Aorta (tissue), 5 donors: ENCODE measurements at places on chromosomes 2 and 18.

- H3K27me3 ChIP-seq: no peaks in the 10 kb centered on the region
- DNase-seq: no peak
- H3K27ac ChIP-seq: peak overlapping the region; percentile 93
- no peaks in the 10 kb centered on the region for H3K4me1 ChIP-seq
These were observed 11.5 kb downstream of the TEX44 start for GRCh38 chr2:231604101-231604684.

GRCh38 chr2:28011322-28011737 lies 120.8 kb downstream of the BABAM2 start:
- no peaks in the 10 kb centered on the region for H3K36me3 ChIP-seq
- no peaks in the 10 kb centered on the region for H3K4me1 ChIP-seq
- no peak overlapping the region for H3K4me3 ChIP-seq
- no peaks in the 10 kb centered on the region for H3K27me3 ChIP-seq

DNA sequence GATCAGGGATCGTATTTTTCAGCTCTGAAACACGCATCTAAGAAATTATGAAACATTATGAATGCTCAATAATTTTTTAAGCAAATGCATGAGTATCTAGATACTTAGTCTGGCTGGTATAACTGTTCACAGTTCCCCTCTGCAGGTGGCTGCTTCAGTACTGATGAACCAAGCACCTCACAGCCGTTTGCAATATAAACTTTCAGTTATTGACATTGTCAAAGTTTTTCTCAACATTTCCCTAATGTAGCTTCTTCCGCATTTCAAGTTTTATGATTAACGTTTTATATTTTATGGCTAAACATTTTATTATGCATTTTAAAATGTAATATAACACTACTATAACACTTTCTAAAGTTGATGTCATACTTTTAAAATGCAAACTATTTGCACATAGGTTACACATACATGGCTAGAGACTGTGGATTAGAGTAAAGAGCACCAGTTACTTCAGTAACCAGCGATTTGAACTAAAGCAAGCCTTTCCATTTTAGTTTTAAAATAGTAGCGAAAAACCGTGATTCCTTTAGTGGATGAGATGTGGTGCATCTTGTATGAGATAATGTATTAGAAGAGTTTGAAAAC lies 495.4 kb downstream of the XIRP2 start:
- no peak overlapping the region for H3K4me3 ChIP-seq
- no peak for DNase-seq
- no peaks in the 10 kb centered on the region for H3K36me3 ChIP-seq
- no peaks in the 10 kb centered on the region for H3K27me3 ChIP-seq

DNA sequence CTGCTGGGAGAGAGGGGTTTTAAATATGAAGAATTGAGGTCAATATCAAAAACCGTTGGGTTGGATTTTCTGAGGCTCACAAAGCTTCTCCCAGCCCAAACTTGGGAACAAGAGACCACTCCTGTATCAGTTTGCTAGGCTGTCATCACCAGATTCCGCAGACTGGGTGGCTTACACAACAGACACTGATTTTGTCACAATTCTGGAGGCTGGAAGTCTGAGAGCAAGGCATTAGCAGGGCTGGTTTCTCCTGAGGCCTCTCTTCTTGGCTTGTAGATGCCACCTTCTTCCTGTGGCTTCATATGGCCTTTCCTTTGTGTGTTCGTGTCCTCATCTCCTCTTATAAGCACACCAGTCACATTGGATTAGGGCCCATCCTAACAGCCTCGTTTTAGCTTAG lies 122.9 kb upstream of the COPS8 start:
- no peaks in the 10 kb centered on the region for H3K36me3 ChIP-seq
- H3K4me1 ChIP-seq: no peaks in the 10 kb centered on the region

- no peak for DNase-seq
- no peaks in the 10 kb centered on the region for H3K4me1 ChIP-seq
- no peak overlapping the region for H3K4me3 ChIP-seq
- H3K36me3 ChIP-seq: peaks cover 3% of the 10 kb centered on the region
- H3K27me3 ChIP-seq: no peaks in the 10 kb centered on the region
These were observed 11.8 kb upstream of the KCMF1 start for GRCh38 chr2:84959095-84959565.

DNA sequence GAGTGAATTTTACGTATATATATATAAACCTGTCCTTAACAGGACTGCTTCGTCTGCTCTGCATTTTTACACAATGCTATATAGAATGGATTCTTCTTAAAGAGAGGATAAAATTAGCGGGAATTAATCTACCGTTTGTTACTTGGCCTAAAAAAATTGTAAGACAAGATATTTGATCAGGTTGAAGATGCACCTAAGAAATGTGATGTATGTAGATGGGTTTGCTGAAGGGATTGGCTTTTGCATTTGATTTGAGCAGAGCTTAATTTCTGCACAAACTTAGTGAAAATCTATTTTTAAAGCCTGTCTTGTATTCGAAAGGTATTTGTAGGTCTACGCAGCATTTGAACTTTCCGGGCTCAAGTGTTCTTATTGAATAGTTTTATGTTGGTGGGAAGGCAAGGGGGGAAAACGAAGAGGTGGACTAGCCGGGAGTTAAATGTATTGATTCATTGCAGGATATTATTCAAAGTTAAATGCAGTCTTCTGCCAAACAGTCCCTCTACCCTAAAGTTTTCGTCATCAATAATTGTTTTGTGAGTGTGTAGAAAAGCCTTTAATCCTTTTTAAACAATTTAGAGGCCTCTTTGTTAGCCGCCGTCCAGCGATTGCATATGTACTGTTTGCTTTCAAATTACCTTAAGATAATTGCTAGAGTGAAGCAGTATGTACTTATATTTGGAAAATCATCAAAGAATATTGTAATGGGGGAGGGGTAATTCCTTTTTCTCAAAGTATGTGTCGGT lies 1.2 kb downstream of the PPP1CB start:
- H3K4me1 ChIP-seq: peaks cover 1% of the 10 kb centered on the region
- H3K36me3 ChIP-seq: no peaks in the 10 kb centered on the region
- peak overlapping the region; percentile 98 for H3K27ac ChIP-seq
- no peaks in the 10 kb centered on the region for H3K27me3 ChIP-seq
- H3K4me3 ChIP-seq: peak overlapping the region; percentile 94

DNA sequence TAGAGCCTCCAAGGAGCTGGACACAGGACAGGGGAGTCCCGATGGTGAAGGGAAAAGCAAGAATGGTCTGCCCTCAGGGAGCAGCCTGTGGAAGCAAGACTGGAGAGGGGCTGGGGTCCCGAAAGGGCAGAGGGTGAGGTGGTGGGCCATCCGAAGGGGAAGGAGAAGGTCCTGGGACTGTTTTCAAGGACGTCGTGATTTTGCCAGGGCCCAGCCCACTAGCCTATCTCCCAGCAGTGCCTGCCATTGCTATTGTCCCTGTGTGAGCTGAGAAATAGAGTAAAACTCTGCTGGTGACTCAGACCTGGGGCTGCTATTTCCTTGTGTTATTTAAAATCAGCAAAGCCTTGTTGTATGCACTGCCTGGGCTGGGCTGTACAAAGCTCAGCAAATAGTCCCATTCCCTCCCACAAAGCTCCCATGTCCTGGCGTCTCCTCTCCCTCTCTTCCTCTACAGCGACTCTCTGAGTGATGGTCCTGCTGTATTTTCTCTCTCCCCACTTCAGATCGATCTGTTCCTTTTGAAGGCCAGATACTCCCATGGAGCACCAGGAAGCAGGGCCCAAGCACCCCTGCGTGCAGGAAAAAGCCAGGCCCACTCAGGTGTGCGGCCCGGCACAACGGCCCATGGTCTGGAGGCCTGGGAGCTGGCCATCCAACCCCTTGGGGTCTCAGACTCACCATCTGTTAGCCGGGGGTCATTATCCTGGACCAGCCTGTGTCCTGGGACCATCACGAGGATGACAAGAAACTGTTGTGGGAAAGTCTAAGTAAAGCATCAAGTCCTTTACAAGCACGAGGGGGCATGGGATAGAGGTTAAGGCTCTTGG lies 65.0 kb upstream of the OTOF start:
- no peak overlapping the region for H3K4me3 ChIP-seq
- H3K27me3 ChIP-seq: no peaks in the 10 kb centered on the region

DNA sequence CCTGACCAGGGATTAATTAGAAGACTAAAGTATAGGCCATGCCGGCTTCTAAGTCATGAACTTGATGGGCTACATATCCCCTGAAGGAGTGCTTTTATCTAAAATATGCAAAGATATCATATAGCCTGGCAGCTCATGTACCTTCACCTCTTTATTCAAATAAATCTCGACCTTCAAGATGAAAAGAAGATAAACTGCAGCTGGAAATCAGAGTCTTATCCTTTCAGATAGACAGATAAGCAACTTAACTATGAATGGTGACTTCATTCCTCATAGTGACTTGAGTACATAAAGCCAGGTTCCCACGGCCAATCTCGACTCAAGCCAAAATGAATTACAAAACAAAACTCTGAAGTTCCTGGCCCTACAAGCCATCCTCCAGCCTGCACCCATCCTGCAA lies 165.3 kb upstream of the KLHL29 start:
- no peak for DNase-seq
- no peaks in the 10 kb centered on the region for H3K4me1 ChIP-seq
- no peak overlapping the region for H3K27ac ChIP-seq
- H3K27me3 ChIP-seq: no peaks in the 10 kb centered on the region

- H3K4me3 ChIP-seq: no peak overlapping the region
- no peaks in the 10 kb centered on the region for H3K4me1 ChIP-seq
- H3K27me3 ChIP-seq: no peaks in the 10 kb centered on the region
- no peak for DNase-seq
These were observed 188.3 kb downstream of the ETAA1 start for GRCh38 chr2:67585400-67585799.

DNA sequence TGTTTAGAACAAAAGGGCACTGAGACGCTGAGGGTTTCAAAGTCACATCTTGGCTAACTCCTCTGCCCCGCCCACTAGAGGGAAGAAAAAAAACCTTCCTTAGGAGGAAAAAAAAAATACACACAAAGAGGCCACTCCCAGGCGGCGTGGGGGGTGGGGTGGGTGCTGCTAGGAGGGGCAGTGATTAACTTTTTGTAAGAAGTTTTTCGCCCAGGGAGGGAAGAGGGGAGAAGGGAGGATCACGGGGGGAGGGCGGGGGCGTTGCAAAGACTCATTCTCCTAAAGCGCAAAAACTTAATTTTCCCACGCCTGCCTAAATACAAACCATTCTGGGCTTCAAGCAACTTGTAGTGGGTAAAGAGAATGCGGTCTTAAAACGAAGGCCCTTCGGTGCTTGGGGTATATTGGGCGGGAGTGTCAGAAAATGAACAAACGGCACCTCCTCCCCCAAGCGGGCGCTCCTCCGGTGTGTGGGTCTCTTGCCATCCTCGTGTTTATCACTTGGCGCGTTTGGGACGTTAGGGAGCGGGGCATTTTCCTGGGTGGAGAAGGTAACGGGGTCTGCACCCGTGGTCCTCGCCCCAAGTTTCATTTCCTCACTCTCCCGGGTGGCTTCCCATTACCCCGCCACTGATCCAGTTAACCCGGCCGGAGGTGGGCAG lies 1.7 kb downstream of the CXCR4 start:
- DNase-seq: peak; percentile 87
- H3K4me3 ChIP-seq: no peak overlapping the region
- H3K36me3 ChIP-seq: no peaks in the 10 kb centered on the region
- H3K27me3 ChIP-seq: no peaks in the 10 kb centered on the region
- no peaks in the 10 kb centered on the region for H3K4me1 ChIP-seq

- H3K27ac ChIP-seq: no peak overlapping the region
- H3K27me3 ChIP-seq: no peaks in the 10 kb centered on the region
- H3K4me1 ChIP-seq: no peaks in the 10 kb centered on the region
- DNase-seq: no peak
- H3K4me3 ChIP-seq: no peak overlapping the region
These were observed 168.1 kb downstream of the SETBP1 start for GRCh38 chr18:44848644-44849335.

DNA sequence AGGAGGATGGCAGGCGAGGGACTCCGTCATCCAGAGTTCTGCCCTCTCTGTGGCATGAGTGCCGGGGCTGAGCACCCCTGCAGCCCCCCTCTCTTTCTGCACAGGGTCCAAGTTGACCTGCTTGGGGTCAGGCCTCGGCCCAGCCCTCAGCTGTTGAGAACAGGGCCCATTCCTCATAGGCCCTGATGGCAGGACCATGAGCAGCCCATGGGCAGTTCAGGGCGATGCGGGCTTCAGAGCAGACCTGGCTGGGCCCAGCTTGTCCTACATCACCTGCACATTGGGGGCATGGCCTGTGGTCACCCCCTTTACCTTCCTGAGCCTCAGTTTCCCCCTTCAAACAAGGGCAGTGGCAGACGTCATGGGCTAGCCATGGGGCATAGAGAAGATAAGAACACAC lies 238.1 kb downstream of the SEPTIN10 start:
- H3K4me3 ChIP-seq: no peak overlapping the region
- H3K27me3 ChIP-seq: no peaks in the 10 kb centered on the region
- H3K4me1 ChIP-seq: no peaks in the 10 kb centered on the region
- DNase-seq: peak; percentile 47

DNA sequence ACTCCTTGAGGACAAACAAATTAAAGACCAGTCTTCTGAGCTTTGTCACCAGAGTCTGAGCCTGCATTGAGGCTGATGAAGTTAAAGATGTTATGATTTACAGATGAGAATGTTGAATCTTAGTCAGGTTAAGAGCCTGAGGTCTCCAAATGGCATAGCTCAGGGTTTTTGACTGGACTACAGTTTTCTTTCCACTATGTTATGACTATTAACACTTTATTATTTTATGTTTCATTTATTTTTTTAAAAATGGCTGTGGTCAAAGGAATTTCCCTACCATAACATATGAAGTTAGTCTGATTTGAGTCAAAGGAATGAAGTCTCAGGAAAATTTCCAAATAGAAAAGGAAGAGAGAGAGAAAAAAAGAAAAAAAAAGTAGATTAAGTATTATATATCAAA lies 39.7 kb upstream of the CWC22 start:
- H3K36me3 ChIP-seq: no peaks in the 10 kb centered on the region
- H3K27me3 ChIP-seq: no peaks in the 10 kb centered on the region
- no peak overlapping the region for H3K27ac ChIP-seq
- H3K4me1 ChIP-seq: no peaks in the 10 kb centered on the region
- no peak overlapping the region for H3K4me3 ChIP-seq

DNA sequence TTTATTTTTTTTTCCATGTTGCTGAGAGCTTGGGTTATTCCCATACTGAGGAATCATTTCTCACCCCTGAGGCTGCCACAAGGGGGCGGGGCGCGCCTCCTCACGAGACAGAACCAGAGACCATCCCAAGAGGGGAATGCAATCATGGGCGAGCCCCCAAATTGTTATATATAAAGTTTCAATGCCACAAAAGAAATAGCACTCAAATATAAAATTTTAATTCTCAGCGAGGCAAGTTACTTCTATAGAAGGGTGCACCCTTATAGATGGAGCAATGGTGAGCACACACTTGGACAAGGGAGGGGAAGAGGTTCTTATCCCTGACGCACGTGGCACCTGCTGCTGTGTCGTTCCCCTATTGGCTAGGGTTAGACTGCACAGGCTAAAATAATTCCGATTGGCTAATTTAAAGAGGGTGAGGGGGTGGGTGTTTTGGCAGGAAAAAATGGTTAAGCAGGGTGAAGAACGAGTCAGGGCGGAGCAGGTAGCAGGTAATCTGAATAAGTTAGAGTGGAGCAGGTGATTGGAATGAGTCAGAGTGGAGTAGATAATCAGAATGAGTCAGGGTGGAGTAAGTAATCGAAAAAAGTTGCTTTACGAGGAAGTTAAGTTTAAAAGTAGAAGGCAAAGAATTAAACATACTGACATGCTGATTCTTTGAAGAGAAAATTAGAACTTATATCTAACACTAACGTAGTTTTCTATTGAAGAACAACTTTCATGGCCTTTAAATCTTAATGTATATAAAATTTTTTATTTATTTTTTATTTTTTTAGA lies 177.5 kb downstream of the MTCL1 start:
- no peaks in the 10 kb centered on the region for H3K4me1 ChIP-seq
- no peak for DNase-seq
- no peaks in the 10 kb centered on the region for H3K36me3 ChIP-seq

GRCh38 chr2:204683384-204683783 lies 138.1 kb downstream of the PARD3B start:
- no peaks in the 10 kb centered on the region for H3K27me3 ChIP-seq
- DNase-seq: no peak
- no peaks in the 10 kb centered on the region for H3K4me1 ChIP-seq
- H3K27ac ChIP-seq: no peak overlapping the region
- no peak overlapping the region for H3K4me3 ChIP-seq
